Testis (tissue), 5 donors: ENCODE measurements at places on chromosomes 1 and 21. TPM values are rescaled to one million over a fixed set of nuclear protein-coding genes. Genes with fewer than 3 reads are reported as not detected.

PAPPA2 gene
- 2.2 TPM for total RNA-seq

VWA5B1 gene
- total RNA-seq, result 23.0 TPM

KRTAP10-3 gene
- not detected for total RNA-seq

AK5 gene
- 28.7 TPM for total RNA-seq

DBT gene
- total RNA-seq, result 6.1 TPM

GCSAML gene
- 3.7 TPM for total RNA-seq

TGFBR3 gene
- total RNA-seq, result 34.7 TPM

AMY2B gene
- total RNA-seq, result 19.4 TPM

WNT9A gene
- 3.5 TPM for total RNA-seq

DNA sequence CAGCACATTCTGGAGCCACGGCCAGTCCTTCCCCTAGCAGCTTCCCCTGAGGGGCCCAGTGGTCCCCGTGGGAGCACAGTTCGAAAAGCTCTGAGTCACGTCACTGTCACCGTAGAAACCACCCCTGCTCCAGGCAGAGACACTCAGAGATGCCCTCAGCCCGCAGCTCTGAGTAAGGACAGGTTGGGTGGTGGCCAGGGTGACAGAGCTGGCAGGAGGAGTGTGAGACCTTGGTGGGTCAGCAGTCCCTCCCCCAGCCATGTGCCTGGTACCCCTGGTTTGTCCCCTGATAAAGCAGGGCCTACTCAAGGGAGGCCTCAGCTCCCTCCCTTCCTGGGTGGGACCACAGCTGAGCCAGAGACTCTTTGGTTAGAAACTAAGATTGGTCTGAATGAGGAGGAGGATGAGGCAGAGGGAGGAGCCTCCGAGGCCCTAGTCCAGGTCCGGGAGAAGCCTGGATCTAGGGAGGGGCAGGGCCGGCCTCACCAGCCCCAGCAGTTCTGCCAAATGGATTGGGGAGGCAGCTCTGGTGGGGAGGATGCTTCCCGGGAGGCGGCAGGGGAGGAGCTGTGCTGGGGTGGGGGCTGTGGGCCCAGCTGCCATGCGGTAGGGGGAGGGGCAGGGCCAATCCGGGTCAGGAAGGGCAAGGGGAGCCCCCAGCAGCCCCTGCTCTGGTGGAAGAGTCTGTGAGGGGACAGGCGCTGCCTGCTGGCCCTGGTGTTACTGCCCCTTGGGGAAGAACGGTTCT is 55.2 kb downstream of the SLC9A1 start:
- H3K4me1 ChIP-seq, result peaks cover 25% of the 10 kb centered on the region
- H3K27me3 ChIP-seq, result no peaks in the 10 kb centered on the region
- H3K4me3 ChIP-seq, result no peak overlapping the region
- H3K27ac ChIP-seq, result peak overlapping the region; percentile 72
- DNase-seq, result peak; percentile 77
- H3K36me3 ChIP-seq, result no peaks in the 10 kb centered on the region

DNA sequence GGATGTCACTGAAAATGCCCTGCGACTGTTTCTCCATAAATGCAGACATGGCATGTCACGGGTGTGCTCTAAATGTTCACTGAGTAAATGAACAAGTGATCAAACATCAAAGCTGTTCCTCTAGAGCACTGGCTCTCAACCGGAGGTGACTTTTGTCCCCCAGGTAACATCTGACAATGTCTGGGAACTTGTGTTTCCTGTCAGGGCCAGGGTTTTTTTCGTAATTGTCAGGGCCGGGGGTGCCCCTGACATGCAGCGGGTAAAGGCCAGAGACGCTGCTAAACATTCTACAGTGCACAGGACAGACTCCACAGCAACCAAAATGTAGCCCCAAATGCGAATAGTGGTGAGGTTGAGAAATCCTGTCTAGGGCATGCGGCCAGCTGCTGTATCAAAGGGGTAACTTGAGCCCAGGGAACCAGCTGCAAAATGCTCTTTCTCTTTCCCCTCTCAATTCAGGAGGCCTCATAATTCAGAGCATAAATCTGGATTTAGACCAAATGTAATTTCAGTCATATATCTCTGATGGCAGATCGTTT is 2.0 kb downstream of the ALDH4A1 start:
- H3K4me1 ChIP-seq, result no peaks in the 10 kb centered on the region
- no peak overlapping the region for H3K27ac ChIP-seq
- no peaks in the 10 kb centered on the region for H3K36me3 ChIP-seq

DNA sequence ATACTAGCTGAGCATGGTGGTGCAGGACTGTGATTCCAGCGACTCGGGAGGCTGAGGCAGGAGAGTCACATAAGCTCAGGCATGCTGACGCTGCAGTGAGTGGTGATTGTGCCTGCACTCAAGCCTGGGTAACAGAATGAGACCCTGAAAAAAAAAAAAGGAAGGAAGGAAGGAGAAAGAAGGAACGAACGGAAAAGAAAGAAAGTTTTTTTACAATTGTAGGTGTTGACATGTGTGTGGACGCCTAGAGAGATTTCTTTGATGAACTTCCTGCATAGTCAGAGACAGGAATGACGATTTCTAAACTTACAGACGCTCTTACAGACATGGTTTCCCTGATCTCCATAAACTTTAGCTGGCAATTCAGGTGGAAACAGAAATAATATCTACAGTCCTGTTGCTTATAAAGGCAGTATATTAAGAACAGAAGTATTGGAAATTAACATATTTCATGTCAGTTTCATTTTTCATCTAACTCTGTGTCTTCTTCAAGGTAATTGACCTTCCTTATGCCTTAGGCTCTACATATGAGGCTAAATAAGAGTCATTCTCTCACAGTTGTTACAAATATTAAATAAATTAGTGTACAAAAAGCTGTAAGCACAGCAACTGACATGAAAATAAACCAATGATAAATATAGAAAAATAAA is 4.1 kb downstream of the SAMSN1 start:
- H3K4me3 ChIP-seq, result no peak overlapping the region
- H3K27me3 ChIP-seq, result no peaks in the 10 kb centered on the region
- no peak overlapping the region for H3K27ac ChIP-seq
- DNase-seq, result no peak
- H3K4me1 ChIP-seq, result no peaks in the 10 kb centered on the region
- no peaks in the 10 kb centered on the region for H3K36me3 ChIP-seq

- no peaks in the 10 kb centered on the region for H3K36me3 ChIP-seq
- no peak for DNase-seq
- H3K27ac ChIP-seq, result no peak within 1 kb of the TSS
- no peaks in the 10 kb centered on the region for H3K27me3 ChIP-seq
These were observed at the start of gene WNT4 for GRCh38 chr1:22143065-22144033. TSS of gene WNT4 (minus strand) at chr1:22143097. CDS start at chr1:22142922, 175 bp downstream.

DNA sequence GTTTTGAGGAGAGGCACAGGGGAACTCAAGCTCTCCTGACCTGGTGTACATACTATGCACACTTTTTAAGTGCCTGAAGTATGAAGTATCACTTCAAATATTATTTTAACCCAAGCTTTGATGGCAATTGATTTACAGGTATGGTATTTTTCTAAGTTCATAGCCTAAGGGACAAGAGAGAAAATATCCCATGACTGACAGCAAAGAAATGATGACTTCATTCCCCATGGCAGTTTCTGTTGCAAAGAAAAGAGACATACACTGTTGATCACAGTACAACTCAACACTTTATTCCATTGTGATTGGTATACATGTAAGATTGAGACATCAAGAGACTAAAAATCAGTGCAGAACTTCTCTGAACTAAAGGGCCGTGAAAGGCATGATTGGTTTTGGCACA is 41.8 kb upstream of the BCL10 start:
- H3K27ac ChIP-seq, result no peak overlapping the region
- no peaks in the 10 kb centered on the region for H3K4me1 ChIP-seq
- H3K4me3 ChIP-seq, result no peak overlapping the region

- H3K27ac ChIP-seq, result no peak overlapping the region
- no peak for DNase-seq
- H3K36me3 ChIP-seq, result no peaks in the 10 kb centered on the region
- no peaks in the 10 kb centered on the region for H3K27me3 ChIP-seq
- no peak overlapping the region for H3K4me3 ChIP-seq
- peaks cover 26% of the 10 kb centered on the region for H3K4me1 ChIP-seq
These were observed 37.1 kb upstream of the DOCK7 start for GRCh38 chr1:62725255-62725654.

- H3K4me3 ChIP-seq, result no peak overlapping the region
- H3K36me3 ChIP-seq, result no peaks in the 10 kb centered on the region
- no peak for DNase-seq
- no peak overlapping the region for H3K27ac ChIP-seq
- H3K27me3 ChIP-seq, result no peaks in the 10 kb centered on the region
These were observed 361.1 kb upstream of the CHRM3 start for GRCh38 chr1:239025223-239025622.

DNA sequence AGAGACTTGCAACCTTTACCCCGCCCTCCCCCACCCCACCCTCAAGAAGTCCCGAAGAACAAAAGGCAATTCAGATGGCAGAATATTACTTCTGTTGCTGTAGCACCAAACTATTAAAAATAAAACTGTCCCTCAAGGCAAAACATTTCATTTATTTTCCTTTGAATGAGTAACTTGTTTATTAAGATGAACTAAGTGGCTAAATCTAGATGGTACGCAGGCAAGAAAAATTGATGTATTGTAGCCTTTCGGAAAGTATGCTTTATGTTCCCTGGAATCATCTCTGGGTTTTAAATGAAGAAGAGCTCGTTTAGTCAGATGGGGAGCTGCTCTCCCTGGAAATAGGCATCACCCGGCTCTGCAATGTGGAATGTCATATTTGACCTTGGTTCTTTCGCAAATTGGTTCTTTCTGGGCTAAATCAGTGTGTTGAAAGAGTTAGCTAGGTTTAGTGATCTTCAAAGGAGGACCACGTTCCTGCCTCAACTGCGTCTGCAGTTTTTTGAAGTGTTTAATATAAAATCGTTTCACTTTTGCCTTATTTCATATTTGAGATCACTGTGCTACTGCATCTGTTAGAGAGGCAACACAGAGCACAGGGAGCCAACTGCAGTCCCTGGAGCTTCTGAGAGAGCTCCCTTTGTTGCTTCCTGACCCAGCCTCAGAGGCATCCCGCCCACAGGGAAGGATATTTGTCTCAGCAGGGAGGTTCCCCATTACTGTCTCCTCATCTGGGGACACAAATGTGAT is 61.8 kb downstream of the KIF26B start:
- H3K27ac ChIP-seq, result no peak overlapping the region
- no peak for DNase-seq
- H3K36me3 ChIP-seq, result no peaks in the 10 kb centered on the region
- no peaks in the 10 kb centered on the region for H3K27me3 ChIP-seq
- no peaks in the 10 kb centered on the region for H3K4me1 ChIP-seq

- no peak overlapping the region for H3K4me3 ChIP-seq
- H3K27ac ChIP-seq, result no peak overlapping the region
- H3K27me3 ChIP-seq, result no peaks in the 10 kb centered on the region
- no peaks in the 10 kb centered on the region for H3K4me1 ChIP-seq
- no peaks in the 10 kb centered on the region for H3K36me3 ChIP-seq
- DNase-seq, result no peak
These were observed 76.4 kb upstream of the SLC45A1 start for GRCh38 chr1:8241417-8242014.

DNA sequence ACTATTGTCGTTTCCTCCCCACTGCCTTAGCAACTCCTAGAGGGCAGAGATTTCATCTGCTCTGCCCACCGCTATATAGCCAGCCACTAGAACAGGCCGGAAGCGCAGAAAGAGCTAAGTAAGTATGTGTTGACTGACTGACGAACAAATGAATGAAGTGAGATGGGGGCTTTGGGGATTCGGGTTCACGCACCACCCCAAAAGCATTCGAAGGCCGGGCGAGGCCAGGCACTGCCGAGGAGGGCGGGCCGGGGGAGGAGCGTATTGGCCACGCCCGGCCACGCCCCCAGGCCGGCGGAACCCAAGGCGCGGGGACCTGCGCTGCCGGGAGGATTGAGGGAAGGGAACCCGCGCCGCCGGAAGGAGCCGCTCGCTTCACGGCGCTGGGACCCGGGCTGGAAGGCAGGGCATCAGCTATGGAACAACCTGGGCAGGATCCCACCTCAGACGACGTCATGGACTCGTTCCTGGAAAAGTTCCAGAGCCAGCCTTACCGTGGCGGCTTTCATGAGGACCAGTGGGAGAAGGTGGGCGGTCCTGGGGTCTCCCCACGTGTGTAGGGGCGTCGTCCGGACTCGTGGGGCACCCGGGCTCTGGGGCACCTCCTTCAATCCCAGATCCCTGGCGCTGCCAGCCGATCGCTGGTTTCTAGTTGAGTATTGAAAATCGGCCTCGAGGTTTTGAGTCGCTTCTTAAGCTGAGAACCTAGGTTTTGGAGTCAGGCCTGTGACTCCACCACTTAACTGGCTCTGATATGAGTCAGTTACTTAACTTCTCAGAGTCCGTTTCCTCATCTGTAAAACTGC is at the start of gene TTC4:
Gene TTC4, plus strand, starts transcription at position 369 of the 806 bp plus-strand sequence. Its CDS starts 48 bp downstream, at position 417.
- peak; percentile 87 for DNase-seq
- H3K4me1 ChIP-seq, result peaks cover 10% of the 10 kb centered on the region
- peak within 1 kb of the TSS; percentile 97 for H3K4me3 ChIP-seq
- H3K27me3 ChIP-seq, result no peaks in the 10 kb centered on the region
- peak within 1 kb of the TSS; percentile 73 for H3K27ac ChIP-seq
- no peaks in the 10 kb centered on the region for H3K36me3 ChIP-seq

DNA sequence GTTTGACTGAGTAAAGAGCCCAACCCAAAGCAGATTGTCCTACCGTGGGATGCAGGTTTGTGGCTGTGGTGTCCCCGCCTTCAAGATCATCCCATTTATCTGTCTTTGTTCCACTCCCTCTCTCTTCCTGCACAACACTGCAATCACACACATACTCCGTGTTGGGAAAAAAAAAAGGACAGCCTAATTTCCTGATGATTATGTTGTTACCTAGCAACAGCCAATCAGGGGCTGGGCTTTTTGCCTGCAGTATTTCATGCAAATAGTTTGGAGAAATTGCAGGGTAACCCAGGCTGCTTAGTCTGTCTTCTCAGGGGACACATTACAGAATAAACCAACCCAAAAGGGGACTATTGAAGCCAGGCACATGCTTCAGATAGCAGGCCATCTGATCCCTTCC is 38.3 kb downstream of the PHC2 start:
- H3K4me3 ChIP-seq, result no peak overlapping the region
- no peaks in the 10 kb centered on the region for H3K36me3 ChIP-seq
- peaks cover 4% of the 10 kb centered on the region for H3K4me1 ChIP-seq
- DNase-seq, result no peak
- H3K27me3 ChIP-seq, result no peaks in the 10 kb centered on the region

DNA sequence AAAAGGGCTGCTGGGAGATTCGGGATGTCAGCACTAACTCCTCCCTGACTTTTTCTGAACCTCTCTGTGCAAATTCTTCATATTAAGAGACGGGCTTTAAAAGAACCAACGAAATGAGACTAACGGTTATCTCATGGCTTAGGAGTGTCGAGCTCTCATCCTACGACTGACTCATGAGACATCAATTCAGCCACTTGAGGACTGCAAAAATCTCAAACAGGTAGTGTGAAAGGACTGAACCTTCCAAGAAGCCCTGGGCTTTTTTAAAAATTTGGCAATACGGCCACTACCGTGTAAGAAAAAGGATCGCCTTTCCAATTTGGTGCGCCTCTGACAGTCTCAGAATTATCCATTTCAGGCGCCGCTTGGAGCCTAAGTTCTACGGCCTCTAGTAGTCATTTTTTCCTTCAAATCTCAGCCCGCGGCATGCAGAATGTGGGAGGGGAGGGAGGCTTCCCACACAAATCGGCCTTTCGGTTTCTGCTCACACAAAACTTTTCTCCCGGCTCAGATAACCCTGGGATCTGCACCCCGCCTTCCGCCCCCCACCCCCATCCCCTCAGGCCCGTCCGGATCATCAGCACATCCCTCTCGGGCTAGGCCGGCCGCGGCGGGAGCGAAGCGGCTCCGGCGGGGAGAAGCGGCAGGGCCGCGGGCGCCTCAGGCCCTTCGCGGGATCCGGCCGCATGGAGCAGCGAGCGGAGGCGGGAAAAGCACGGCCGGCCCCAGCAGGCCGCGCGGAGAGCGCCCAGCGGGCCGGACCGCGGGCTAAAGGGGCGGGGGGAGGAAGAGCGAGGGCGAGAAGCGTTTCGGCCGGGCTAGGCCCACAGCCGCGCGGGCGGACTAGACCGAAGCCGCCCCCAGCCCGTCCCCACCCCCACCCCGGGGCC is 618 bp downstream of the HNRNPR start:
- peaks cover 34% of the 10 kb centered on the region for H3K4me1 ChIP-seq
- peak; percentile 34 for DNase-seq
- H3K27ac ChIP-seq, result peak overlapping the region; percentile 98
- no peaks in the 10 kb centered on the region for H3K27me3 ChIP-seq
- no peaks in the 10 kb centered on the region for H3K36me3 ChIP-seq
- peak overlapping the region; percentile 94 for H3K4me3 ChIP-seq
